ENCODE measurements at places on chromosomes 3 and 15.
A peak's percentile ranks its signal among the peaks of the same experiment; 100 is the strongest.

GRCh38 chr3:108006077-108006771, 84.6 kb downstream of the CD47 start:
- H3K27me3 ChIP-seq, result peaks cover 2% of the 10 kb centered on the region
- H3K4me1 ChIP-seq, result no peaks in the 10 kb centered on the region
- no peak overlapping the region for H3K4me3 ChIP-seq
- H3K27ac ChIP-seq, result no peak overlapping the region
- no peak for DNase-seq

DNA sequence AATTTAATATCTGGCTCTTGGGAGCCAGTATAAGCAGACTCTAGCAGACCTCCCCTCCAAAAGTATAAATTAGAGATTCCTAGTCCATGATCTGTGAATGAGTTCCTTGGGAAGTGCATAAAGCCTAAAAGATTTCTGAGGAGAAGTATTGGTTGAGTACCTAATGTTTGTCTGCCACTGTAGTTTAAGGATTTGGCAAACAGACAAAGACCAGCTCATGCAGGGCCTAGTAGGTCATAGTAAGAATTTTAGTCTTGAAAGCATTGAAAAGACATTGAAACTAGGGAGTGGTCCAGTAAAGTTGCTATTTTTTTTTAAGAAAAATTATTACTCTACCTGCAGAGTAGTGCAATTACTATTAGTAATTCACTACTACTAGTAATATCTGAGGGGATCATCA, 67.5 kb downstream of the SPRED1 start:
- H3K4me3 ChIP-seq, result no peak overlapping the region
- H3K27me3 ChIP-seq, result peaks cover 8% of the 10 kb centered on the region
- no peak overlapping the region for H3K27ac ChIP-seq
- DNase-seq, result no peak

GRCh38 chr15:72252663-72253299, 19.6 kb downstream of the PARP6 start:
- no peak overlapping the region for H3K4me3 ChIP-seq
- H3K36me3 ChIP-seq, result peaks cover 82% of the 10 kb centered on the region
- DNase-seq, result no peak

DNA sequence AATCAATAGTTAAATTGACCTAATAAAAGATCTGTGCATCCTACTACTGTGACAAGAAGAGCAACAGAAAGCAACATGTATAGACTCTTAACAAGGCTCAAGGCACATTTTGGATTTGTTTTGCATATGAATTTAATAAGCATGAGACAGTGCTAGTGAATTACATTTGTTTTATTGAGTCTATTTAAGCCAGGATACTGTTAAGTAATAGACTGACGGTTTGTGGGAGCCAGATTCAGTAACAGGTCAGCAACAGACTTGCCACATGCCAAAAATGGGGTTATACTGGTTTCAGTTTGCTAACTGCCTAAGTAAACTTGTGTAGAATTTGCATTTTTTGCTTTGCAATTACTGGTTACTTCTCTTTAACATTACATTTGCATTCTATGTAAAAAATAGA, 54.0 kb downstream of the MBNL1 start:
- H3K27ac ChIP-seq, result peak overlapping the region; percentile 76
- peaks cover 9% of the 10 kb centered on the region for H3K36me3 ChIP-seq
- H3K4me3 ChIP-seq, result peak overlapping the region; percentile 77
- no peak for DNase-seq
- H3K4me1 ChIP-seq, result peaks cover 79% of the 10 kb centered on the region

DNA sequence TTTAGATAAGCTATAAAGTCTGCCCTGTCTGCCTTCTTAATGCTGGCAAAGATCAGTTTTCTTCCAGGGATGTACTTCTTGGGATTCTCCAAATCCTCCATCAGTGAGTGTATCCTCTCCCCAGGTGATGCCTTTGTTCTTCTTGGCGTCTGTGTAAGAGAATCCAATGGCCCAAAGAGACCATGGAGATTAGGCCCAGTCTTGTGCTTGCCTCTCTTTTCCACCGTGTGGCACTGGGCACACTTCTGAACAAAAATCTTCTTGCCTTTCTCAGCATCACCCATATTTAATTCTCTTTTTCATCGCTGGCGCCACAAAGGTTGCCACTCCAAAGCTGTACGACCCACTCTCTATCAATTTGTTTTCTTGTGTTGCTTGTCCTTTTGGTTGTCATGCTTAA, 32.2 kb upstream of the TAMM41 start:
- no peak overlapping the region for H3K4me3 ChIP-seq
- H3K36me3 ChIP-seq, result no peaks in the 10 kb centered on the region
- H3K27ac ChIP-seq, result no peak overlapping the region
- no peaks in the 10 kb centered on the region for H3K4me1 ChIP-seq
- H3K27me3 ChIP-seq, result peaks cover 3% of the 10 kb centered on the region

- no peak overlapping the region for H3K4me3 ChIP-seq
- H3K27me3 ChIP-seq, result no peaks in the 10 kb centered on the region
- H3K4me1 ChIP-seq, result no peaks in the 10 kb centered on the region
- no peak for DNase-seq
- H3K36me3 ChIP-seq, result no peaks in the 10 kb centered on the region
- H3K27ac ChIP-seq, result no peak overlapping the region
These were observed 455.3 kb upstream of the ALCAM start for GRCh38 chr3:104911376-104911775.

DNA sequence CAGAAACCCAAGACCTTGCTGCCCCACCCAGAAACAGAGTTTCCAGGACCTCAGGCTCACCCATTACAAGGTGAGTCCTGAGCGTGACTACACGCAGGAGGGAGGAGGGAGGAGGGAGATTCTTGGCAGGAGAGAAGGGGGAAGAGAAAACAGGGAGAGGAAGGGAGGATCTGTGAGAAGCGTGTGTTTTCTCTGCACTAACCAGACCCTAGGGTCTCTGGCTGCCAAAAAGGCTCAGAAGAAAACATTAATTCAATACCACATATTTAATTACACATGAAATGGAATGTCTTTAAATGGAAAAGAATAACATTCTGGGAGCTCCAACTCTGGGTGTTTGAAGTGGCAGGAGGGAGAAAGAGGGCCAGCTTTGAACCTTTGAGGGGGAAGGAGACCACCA, 309.0 kb downstream of the NTRK3 start:
- no peak for DNase-seq
- no peaks in the 10 kb centered on the region for H3K36me3 ChIP-seq
- no peak overlapping the region for H3K4me3 ChIP-seq
- no peaks in the 10 kb centered on the region for H3K27me3 ChIP-seq

- H3K36me3 ChIP-seq, result no peaks in the 10 kb centered on the region
- no peak overlapping the region for H3K4me3 ChIP-seq
- no peaks in the 10 kb centered on the region for H3K4me1 ChIP-seq
- peaks cover 2% of the 10 kb centered on the region for H3K27me3 ChIP-seq
- DNase-seq, result no peak
These were observed 223.3 kb downstream of the FAM43A start for GRCh38 chr3:194908972-194909371.

DNA sequence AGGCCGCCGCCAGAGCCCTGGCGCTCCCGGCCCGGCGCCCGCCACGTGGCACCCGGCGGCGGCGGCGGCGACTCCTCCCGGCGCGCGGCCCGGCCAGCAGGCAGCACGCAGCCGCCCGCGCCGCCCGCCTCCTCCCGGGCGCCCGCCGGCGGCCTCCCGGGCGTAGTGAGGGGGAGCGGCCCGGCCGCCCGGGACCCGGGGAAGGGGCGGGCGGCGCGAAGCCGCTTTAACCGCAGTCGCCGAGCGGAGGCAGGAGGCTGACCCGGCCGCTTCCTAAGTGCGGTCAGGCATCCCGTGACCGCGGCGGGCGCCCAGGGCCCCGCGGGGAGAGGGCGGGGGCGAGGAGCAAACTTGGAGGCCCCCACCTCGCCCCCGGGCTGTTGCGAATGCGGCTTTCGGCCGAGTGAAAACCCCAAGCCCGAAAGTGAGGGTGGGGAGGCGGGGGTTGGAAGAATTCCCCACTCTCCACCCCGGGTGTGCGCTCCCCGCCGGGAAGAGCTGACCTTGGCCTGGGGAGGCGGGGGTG, 1.7 kb upstream of the HES1 start:
- H3K4me1 ChIP-seq, result peaks cover 56% of the 10 kb centered on the region
- DNase-seq, result peak; percentile 35
- no peak overlapping the region for H3K27ac ChIP-seq
- H3K36me3 ChIP-seq, result no peaks in the 10 kb centered on the region
- no peak overlapping the region for H3K4me3 ChIP-seq
- H3K27me3 ChIP-seq, result peaks cover 9% of the 10 kb centered on the region

DNA sequence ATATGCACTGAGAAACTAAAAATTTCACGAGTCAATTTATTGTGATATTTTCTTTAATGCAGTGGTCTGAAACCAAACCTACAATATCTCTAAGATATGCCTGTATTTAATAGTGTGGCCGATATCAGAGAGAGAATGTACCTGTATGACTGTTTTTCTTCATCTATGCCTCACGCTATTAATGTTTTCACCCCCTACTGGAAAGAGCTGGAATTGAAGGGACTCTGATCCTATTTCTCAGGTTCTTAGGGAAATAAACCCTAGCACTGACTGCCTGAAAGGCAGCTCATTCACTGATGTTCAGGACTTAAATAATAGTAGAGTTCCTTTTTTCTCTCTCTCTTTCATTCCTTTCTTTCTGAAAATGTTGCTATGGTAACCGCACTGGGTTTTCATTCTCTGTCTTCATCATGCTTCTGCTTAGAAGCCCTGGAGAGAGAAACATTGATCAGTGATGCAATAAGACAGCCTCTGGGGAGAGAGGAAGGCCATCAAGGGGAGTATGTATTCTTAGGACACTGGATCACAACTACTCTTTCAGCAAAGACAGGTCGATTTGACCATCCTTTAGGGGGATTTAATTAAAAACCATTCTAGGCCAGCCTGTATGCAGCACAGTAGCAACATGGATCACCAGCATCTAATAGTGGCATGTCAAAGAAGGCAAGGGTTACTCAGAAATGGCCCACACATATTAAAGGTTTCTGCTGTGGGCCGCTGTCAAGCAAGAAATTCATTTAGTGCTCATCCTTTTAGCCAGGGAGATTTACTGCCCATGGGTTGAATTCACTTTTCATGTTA, 1135.7 kb downstream of the IGSF11 start:
- no peak overlapping the region for H3K27ac ChIP-seq
- no peaks in the 10 kb centered on the region for H3K4me1 ChIP-seq
- no peak overlapping the region for H3K4me3 ChIP-seq
- no peaks in the 10 kb centered on the region for H3K27me3 ChIP-seq
- DNase-seq, result no peak
- no peaks in the 10 kb centered on the region for H3K36me3 ChIP-seq

DNA sequence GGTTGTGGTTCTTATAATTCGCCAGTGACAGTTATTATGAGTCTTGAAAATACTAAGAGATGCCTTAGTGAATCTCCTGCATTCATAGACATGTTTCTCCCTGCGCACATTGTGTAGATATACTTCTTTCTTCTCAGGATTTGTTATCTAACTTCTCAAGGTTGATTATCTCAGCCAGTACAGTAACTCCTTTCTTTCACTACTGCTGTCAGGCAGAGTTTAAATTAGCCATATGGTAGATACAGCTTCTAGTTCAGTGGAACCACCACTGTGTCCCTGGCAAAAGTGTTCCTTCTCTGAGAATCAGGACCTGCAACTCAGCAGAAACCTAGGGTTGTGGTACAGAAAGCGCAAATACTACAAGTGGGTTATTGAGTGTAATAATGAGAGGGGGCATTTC, 175.0 kb upstream of the SGO1 start:
- no peaks in the 10 kb centered on the region for H3K36me3 ChIP-seq
- no peak overlapping the region for H3K4me3 ChIP-seq
- no peaks in the 10 kb centered on the region for H3K27me3 ChIP-seq
- H3K4me1 ChIP-seq, result no peaks in the 10 kb centered on the region
- DNase-seq, result no peak
- no peak overlapping the region for H3K27ac ChIP-seq

DNA sequence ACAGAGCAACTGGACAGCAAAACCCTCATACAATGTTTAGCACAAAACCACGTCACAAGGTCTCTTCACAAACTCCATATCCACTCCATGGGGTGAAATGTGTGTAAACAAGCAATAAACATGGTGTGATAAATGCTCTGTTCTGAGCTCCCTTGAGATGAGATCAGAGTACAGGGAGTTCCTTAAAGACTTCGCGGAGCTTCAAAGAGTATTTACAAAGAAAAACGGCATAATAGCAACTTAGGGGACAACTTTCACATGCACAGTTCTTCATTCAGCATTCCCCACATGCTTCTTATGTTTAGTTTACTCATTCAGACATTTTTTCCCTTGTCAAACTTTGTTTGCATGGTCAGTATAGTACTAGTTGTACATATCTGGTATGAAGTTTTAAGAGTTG, 52.5 kb upstream of the SUCLG2 start:
- no peak overlapping the region for H3K4me3 ChIP-seq
- no peaks in the 10 kb centered on the region for H3K27me3 ChIP-seq
- H3K4me1 ChIP-seq, result no peaks in the 10 kb centered on the region
- no peak for DNase-seq

- no peak for DNase-seq
- H3K27ac ChIP-seq, result no peak overlapping the region
- H3K4me3 ChIP-seq, result no peak overlapping the region
- no peaks in the 10 kb centered on the region for H3K36me3 ChIP-seq
- no peaks in the 10 kb centered on the region for H3K4me1 ChIP-seq
- no peaks in the 10 kb centered on the region for H3K27me3 ChIP-seq
These were observed 138.6 kb downstream of the FBLN2 start for GRCh38 chr3:13687517-13687943.

- peaks cover 27% of the 10 kb centered on the region for H3K4me1 ChIP-seq
- no peaks in the 10 kb centered on the region for H3K27me3 ChIP-seq
- H3K4me3 ChIP-seq, result peak overlapping the region; percentile 61
These were observed 641 bp downstream of the ACVR2B start for GRCh38 chr3:38454178-38454883.

DNA sequence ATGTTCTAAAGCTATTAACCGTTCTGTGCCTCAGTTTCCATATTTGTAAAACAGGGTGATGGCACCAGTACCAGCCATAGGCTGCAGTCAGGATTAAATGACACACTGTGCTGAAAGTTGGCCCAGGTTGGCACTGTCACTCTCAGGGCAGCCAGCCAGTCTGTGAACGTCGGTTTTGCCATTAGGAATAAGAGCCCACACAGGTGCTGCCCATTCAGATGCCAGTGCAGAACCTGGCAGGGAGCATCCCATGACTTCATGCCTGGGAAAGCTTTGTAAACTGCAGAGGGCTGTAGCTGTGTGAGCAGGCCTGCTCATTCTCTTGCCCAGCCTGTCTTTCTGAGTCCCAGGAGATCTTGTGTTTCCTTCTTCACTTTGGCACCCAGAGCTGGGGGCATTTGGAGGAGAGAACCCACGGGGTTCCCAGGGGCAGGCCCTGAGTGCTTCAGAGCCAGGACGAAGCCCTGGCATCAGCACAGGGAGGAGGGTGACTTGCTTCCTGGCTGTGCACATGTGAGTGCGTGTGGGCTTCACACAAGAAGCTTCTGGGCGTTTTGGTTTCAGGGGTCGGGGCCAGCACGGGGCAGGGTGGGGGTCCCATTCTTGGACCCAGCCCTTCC, 46.9 kb downstream of the ZNF710 start:
- H3K27me3 ChIP-seq, result no peaks in the 10 kb centered on the region
- H3K4me1 ChIP-seq, result no peaks in the 10 kb centered on the region
- DNase-seq, result no peak
- no peak overlapping the region for H3K27ac ChIP-seq
- no peak overlapping the region for H3K4me3 ChIP-seq

GRCh38 chr3:100503448-100503847, 11.0 kb downstream of the TMEM45A start:
- H3K27ac ChIP-seq, result no peak overlapping the region
- no peaks in the 10 kb centered on the region for H3K36me3 ChIP-seq
- H3K4me1 ChIP-seq, result no peaks in the 10 kb centered on the region
- H3K4me3 ChIP-seq, result no peak overlapping the region
- DNase-seq, result no peak

- no peak overlapping the region for H3K4me3 ChIP-seq
- H3K36me3 ChIP-seq, result peaks cover 95% of the 10 kb centered on the region
- no peaks in the 10 kb centered on the region for H3K4me1 ChIP-seq
- no peaks in the 10 kb centered on the region for H3K27me3 ChIP-seq
These were observed 64.5 kb downstream of the KLHL25 start for GRCh38 chr15:85730001-85730820.
